Caki2 (cell line): ENCODE measurements at places on chromosomes 16 and 17.

- no peak for DNase-seq
Observed at GRCh38 chr17:63189930-63190329, 223.9 kb downstream of the TANC2 start.

GRCh38 chr16:52383640-52384292 lies 163.2 kb downstream of the TOX3 start:
- DNase-seq = peak; percentile 9

DNA sequence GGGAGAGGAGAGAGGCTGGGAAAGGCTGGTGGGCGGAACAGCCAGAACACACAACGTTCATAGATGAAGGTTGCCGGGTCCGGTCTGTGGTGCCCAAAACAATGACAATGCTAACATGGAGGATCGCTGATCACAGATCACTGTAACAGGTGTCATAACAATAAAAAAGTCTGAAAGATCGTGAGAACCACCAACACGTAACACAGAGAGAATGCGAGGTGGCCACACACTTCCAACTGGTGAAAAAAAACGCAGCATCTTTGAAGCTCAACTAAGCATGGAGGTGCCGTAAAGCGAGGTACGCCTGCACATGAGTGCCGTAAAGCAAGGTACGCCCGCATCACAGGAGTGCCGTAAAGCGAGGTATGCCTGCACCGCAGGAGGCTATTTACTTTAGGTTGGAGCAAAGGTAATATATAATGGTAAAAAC lies 42.3 kb downstream of the ABR start:
- no peak for DNase-seq

DNA sequence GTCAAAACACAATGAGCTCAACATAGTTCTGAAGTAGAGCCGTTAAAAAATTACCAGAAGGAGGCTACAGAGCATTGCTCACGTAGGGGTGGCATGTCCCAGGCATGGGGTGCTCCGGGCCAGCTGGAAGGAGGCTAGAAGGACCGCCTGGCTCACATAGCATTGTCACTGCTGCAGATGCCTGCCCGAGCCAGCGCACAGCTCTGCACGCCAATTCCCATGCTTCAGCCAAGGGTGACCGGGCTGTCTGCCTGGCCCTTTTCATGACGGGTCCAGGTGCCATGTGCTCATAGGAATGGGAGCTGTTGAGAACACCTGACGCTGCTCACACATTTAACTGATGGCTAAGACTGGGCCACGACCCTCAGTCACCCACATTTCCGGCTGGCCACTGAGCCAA lies 228.9 kb upstream of the FOXF1 start:
- no peak for DNase-seq

DNA sequence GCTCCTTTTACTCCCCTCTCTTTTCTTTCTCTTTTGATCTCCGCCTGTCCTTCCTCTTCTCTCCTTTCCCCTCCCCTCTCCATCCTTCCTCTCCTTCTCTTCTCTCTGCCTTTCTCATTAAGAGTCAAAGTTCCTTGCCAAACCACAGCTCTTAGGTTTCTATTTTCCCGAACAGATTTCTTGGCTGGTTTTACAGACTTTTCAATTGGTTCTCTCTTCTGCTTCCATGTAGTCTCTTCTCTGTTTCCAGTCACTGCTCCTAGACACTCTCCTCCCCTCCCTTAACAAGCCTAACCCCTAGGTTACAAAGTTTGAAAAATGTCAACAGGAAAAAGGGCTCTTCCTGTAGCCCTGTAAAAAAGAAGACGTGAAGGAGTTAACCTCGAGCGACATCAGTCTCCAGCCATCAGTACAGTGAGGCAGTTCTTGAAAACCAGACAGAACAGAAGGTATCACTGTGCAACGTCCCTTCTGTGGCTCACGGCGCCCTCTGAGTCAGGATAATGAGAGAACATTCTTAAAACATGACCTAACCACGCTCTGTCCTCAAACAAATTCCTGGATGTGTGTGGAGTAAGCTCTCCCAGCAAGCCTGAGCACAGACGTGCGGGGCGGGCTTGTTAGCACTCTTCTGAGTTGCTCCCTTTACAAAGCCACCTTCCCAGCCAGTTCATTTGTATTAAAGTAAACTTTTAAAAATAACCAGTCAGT lies 11.6 kb upstream of the MARCHF10 start:
- DNase-seq = peak; percentile 93

DNA sequence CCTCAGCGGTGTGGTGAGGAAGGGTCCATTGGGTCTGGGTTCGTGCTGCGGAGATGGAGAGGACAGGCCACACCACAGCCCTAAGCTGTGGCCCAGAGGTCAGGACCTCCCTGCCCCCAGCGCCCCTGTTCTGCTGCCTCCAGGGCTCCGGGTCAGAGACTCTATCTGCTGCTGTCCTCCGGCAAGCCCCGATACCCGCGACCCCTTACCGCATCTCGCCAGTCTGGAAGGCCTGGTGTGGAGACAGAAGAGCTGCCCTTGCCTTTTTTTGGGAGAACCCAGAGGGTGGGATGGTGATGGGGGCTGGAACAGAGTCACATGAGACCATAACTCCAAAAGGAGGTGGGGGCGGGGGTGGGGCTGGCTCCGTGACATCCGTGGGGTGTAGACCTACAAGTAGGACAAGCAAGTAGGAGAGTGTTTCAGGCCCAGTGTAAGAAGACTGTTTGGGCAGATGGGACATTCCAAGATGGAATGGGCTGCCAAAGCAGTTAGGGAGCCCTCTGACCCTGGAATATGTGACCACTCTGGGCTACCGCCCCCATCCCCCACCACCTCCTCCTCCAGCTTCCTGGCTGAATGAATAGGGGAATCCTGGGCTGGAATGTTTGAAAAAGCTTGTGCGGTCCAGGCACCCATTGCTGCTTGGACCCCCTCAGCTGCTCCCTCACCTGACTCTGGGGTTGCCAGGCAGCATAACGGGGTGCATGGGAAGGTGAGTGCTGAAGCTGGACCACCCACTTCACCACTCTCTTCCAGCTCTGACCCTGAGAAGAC lies 1.4 kb downstream of the XYLT2 start:
- no peak for DNase-seq

DNA sequence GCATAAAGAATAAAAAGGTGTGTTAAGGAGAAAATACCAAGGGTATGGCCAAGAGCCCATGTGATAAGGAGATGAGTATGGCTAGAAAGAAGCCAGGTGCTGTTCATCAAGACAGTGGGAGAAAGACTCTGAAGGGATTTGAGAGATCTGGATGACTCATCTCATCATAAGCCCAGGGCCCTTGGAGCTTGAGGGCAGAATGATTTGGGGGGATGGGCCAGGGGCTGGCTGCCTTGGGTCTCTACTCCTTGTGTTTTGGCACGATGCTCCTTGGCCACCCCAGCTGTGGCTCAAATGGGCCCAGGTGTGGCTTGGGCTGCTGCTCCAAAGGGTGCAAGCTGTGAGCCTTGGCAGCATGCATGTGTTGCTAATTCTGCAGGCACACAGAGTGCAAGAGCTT lies 14.5 kb upstream of the TNFRSF13B start:
- no peak for DNase-seq

- no peak for DNase-seq
Observed at GRCh38 chr17:2649191-2649590, 55.7 kb downstream of the PAFAH1B1 start.
